ENCODE measurements at places on chromosomes 7 and 10.

GRCh38 chr10:29719281-29719675 is 84.5 kb upstream of the SVIL start:
- DNase-seq = no peak

GRCh38 chr7:8103282-8103681 is 134.7 kb downstream of the GLCCI1 start:
- DNase-seq = no peak

DNA sequence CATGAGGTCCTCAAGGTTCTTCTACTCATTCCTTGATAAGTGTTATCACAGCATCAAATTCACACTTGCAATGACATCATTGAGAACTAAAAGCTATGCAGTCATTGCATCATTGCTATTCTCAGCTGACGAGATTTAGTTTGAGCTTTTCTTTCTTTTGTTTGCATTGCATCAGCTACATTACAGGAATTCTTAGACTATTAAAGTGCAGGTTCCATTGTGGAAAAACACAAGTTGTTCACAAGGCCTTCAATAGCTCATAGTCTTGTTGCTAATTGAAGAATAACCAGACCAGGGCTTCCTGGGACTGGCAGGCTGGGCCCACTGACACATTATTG is 139.3 kb downstream of the CXCL12 start:
- DNase-seq = no peak

GRCh38 chr10:72612203-72612826 is 13.6 kb downstream of the MICU1 start:
- peak; percentile 82 for DNase-seq

DNA sequence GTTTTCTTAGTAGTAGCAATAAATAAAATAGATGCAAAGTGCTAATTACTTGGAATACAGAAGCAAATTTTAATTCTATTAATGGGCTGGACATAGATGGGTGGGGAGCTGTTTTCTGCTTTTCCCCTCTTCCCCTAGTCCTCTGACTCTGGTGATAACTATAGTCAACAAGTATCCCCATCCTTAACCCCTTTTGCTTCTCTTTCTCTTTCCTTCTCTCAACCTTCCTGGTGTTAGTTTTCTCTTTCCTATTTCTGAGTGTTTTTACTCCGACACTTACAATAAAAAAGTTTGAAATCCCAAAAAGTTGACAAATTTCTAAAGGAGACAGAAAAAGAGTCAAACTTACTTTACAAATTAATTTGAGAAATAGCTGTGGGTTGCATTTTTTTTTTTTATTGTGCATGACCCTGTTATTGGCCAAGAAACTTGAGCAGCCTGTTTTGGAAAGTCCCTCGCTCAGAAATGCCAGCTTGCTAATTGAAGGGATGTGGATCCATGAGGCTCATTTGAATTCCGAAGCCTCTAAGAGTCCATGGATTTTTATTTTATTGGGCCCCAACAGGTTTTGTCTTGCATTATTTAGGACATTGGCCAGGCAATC is 2.4 kb downstream of the FAS start:
- no peak for DNase-seq

DNA sequence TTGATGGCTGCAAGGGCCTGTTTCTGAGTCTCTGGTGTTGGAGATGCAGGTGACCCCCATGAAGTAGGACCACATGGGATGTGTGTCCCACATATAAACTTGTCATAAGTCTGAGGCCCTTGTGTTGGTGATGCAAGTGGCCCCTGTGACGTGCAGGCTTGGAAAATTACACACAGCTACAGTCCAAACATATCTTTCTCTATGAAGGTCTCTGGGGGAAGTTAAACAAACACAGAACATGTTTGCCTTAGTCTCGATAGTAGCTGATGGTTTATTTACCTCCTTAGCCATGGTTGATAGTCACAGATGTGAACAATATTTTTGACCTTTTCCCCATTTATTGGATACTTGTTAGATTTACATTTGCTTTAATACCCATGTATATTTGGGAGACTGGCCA is 64.7 kb downstream of the ADCY1 start:
- no peak for DNase-seq

DNA sequence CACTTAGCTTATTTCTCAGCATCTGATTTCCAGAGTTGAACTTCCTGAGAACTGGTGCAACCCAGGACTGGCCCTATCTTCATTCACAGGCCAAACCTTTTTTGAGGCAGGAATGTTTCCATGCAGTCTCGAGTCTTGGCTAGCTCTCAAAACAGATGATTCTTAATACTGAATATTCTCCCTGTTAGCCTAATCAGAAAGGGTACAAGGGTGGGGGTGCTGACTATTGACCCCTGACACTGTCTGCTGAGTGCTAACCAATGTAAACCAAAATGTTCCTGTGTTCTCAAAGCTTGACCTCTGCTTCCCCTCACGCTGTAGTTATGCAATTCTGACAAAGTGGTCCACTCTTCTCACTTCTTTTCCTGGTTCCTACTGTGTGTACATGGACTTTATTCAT is 25.3 kb downstream of the VWDE start:
- DNase-seq = no peak

GRCh38 chr7:116455499-116455898 is 44.0 kb upstream of the CAV2 start:
- no peak for DNase-seq

GRCh38 chr7:44177570-44178131 is 11.6 kb downstream of the GCK start:
- DNase-seq = peak; percentile 7

DNA sequence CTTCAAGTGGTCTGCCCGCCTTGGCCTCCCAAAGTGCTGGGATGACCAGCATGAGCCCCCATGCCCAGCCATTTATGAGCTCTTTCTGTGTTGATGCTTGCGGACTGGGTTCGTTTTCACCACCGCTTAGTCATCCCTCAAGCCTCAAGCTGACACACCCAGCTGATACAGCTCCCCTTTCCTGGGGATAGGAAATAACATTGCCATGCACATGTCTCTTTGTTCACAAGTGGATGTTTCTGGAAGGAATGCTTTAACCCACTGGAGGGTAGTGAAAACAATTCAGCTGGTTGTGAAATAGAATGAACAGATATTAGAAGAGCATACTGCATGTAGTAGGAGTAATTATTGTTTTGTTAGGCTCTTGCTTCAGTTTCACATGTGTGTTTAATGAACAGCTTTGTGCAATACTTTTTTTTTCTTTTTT is 8.5 kb upstream of the METTL27 start:
- DNase-seq = no peak

DNA sequence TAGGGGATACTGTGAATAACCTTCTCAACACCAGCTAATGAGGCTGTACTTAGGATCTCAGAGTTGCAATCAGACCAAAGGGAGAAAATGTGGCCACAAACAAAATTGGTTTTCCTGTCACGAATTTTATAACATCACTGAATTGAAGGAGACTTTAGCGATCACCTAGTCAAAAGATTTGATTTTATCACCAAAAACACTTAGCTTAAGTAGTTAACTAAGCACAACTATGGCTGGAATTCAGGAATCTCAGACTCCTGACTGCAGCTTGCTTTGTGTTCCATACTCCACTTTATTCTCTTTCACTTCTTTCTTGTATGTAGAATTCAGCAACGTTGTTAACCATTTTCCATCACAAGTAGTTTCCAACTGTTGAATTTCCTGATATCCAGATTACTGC is 152.0 kb downstream of the SLC16A9 start:
- no peak for DNase-seq

GRCh38 chr7:1297017-1297960 is 64.6 kb downstream of the UNCX start:
- no peak for DNase-seq

DNA sequence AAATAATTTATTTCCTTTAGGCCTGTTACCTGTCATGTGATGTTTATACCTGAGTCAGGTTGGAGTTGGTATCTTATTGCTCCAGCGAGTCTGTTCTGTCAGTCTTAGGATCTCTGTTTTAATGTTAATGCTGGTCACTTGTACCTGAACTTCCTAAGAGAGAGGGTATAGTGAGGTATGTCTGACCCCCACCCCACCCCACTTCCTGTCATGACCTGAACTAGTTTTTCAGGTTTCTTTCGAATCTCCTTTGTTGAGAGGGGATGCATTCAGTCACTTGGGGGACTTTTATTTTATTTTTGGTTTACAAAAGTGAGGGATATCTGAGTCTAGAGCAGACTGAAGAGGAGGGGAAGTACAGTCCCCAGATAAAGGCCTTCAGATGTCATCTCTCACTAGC is 769.0 kb upstream of the COBL start:
- no peak for DNase-seq

GRCh38 chr7:151565541-151565940 is 45.8 kb upstream of the RHEB start:
- DNase-seq = no peak

GRCh38 chr10:8214587-8214986 is 160.1 kb downstream of the GATA3 start:
- DNase-seq = no peak

DNA sequence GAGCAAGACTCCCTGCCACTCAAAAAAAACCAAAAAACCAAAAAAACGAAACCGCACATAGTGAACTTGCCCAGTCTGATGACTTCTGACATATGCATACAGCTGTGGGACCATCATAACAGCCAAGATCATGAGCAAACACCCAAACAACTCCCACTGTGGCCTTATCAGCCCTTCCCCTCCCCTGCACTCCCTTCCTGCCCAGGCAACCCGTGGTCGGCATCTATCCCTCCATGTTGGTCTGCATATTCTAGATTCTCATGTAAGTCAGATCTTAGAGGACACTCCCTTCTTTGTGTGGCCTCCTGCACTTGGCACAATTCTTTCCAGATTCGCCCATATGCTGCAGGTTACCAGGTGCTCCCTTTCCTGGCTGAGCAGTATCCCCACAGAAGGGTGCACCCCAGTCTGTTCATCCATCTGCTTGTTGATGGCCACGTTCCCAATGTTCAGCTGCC is 72.8 kb downstream of the GNA12 start:
- DNase-seq = no peak

GRCh38 chr10:12638103-12638502 is 288.8 kb downstream of the CAMK1D start:
- DNase-seq = peak; percentile 73

DNA sequence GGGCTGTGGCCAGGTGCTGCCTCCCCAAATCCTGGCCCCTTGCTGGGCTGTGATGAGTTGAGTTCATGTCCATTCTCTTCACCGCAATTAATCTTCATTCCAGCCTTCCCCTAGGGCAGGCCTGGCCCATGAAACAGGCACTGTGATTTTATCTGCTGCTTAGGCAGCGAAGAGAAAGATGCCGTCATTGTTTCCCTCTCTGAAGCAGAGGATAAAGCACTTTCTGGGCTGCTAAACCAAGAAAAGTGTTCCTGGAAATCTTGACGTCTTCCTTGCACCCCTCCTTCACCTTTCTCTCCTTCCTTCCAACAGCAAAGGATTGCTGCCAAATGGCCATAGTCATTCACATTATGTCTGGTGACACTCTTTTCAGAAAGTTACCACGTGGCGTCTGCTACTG is 265.9 kb downstream of the ZEB1 start:
- DNase-seq = no peak

DNA sequence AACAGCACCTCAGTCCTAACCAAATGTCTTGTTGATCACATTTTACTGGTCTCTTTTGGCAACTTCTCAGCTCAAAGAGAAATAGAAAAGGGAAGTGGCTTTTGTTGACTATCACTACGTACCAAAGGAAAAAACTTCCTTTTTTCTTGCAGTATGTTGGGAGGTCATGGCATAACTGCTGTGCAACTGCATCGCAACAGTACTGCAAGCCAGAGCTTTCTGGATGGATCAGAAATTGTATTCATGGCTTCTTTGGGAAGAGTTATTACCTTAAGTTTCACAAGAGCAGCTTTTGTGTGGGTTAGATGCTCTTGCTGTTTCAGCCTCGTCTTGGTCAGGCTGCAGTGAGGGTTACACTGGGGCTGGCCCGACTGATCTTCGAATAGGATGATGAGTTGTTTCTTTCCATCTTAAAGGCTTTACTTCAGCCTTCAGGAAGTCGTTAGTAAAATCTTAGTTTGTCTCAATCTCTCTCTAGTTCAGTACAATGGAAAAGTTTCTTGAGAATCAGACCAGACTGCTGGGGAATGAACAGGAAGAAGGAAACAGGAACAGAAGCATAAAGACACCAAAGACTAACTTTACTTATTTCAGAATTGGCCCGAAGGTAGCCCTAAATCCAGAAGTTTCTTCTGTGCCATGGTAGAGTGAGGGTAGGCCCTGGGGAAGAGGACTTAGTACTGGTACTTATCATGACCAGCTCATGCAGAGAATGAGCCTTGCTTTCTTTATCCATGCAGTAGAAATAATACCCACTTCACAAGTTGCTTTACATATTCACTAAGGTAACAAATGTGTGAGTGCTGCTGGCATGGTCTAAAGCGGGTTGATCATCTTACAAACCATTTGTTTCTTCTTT is 153.6 kb downstream of the CELF2 start:
- no peak for DNase-seq

GRCh38 chr7:151823566-151824372 is 53.1 kb downstream of the PRKAG2 start:
- DNase-seq = no peak

- no peak for DNase-seq
Observed at GRCh38 chr7:128737867-128738385, 1.2 kb upstream of the CALU start.

DNA sequence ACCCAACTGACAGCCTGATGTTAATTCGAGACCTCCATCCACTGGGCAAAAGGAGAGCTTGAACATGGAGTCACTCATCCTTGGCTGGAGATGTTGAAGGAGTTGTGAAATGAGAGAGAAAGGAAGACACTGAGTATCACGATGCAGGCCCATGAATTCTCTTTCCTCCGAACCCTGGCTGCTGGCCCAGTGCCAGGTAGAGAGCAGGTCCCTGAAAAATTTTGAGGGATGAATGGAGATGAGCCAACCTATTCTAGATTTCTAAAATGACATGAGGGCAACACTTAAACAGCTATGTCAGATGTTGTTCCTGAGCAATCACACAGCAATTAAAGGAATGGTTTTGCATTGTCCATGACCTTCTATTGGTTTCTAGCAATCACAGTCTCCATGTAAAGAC is 355.1 kb upstream of the ZMIZ1 start:
- no peak for DNase-seq

DNA sequence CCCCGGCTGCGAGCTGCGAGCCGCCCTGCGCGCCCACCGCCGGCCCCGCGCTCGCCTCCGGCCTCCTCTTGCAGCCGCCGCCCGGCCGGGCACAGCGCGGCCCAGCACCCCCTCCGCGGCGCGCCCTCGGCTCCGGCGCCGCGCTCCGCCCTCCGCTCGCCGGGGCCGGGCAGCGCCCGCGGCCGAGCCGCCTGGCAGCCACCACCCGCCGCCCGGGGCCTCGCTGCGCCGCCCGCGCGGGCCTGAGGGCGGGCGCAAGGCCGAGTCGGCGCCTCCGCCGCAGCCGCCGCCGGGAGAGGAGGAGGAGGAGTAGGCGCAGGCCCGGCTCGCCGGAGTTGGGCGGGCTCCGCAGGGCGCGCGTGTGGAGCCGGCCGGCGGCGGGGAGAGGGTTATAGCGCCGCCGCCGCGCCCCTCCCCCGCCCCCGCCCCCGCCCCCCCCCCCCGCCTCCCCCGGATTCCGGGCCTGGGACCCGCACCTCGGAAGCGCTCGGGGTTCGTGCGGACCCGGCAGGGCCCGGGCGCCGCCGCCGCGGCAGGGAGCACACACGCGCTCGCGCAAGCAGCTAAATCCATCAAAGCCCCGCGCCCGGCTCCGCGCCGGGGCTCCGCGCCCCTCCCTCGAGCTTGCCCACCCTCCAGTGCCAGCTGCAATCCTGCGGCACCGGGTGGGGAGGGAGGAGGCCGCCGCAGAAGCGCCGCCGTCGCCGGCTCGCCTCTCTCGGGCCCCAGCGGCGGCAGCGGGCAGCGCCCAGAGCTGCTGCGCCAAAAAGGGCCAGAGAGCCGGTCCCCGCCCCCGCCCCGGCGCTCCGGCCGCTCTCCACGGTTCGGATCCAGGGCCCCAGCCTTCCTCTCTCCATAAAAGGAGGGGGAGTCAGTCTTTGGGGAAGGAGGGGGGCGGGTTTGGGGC is at the start of gene PDGFA:
TSS of gene PDGFA (minus strand) at position 363 of the 907 bp plus-strand sequence. CDS start 845 bp downstream, outside the sequence.
- peak; percentile 25 for DNase-seq

All from NCI-H1092 (cell line).